Frontal cortex (tissue), 4 donors: ENCODE measurements at places on chromosomes 12 and 14. TPM values are rescaled to one million over a fixed set of nuclear protein-coding genes. Genes with fewer than 3 reads are reported as not detected.

DNA sequence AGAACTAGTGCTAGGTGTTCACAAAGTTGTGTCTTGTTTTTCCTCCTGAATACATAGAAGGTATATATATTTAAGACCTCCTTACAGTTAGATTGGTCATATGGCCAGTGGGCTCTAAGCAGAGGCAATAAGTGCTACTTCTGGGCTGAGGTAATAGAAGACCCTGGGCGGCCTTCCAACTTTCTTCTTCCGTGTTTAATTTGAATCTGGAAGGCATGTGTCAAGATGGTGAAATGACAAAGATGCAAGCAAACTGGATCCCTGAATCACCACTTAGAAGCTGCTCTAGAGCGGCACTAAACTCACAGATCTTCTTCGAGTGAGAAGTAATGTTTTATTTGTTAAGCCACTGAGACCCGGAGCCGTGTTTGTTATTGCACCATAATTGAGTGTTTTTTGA, 201.0 kb upstream of the GZMB start:
- no peak for DNase-seq

- peak; percentile 10 for DNase-seq
These were observed 1.3 kb downstream of the BBS10 start for GRCh38 chr12:76346798-76347420.

DNA sequence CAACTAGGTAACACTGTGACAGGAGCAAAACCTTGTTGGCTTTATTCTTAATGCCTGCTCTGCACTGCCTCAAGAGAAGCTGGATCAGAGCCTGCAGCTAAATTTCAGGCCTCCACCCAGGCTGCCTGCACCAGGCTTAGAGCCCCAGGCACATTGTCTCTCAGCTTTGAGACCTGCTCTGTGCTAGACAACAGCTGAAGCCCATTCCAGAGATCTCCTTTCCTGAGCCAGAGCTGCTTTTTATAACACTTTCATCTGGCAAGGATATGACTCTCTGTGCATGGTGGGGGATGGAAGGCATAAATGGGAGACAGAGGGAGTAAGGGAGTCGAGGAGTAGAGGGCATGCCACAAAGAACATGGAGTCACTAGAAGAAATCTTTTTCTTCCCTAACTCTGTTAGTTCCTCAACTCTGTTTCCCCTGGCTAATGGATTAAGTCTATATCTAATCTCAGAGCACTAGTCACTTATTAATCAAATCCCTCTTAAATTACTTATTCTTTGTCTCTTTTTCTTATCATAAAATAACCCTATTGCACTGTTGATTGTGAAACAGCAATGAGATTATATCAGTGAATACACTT, 27.1 kb upstream of the LUM start:
- DNase-seq = no peak

- no peak for DNase-seq
These were observed 91.6 kb upstream of the HIF1A start for GRCh38 chr14:61603736-61604135.

DNA sequence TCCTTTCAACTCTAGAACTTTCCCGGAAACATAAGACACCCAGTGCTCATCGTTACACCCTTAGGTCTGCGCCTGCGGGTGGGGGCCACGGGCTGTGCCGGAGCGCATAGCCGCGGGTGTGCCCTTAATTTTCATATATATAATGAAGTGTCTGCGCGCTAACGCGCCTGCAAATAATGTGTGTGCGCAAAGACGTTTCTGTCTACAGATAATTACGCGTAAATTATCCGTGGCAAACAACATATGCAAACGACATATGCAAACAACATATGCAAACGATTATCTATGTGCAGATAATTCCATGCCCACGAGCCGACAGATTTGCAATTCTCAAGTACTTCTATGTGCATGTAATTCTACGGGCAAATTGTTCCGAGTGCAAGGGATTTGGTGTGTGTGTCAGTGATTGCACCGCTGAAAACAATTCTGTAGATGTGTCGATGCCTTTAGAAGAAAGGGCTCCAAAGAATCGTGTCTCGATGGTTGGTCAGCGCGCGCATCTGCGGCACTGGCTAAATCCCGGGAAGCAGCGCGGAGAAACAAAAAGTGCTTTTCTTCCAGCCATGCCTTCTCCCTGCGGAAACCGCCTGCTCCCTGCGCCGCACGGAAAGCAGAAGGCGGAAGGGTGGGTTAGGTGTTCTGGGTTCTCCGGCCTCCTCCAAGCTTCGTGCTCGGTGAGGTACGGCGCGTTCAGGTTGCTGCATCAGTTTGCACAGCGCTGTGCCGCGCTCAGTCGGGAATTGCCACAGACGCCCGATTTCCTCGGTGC, 34.5 kb upstream of the TBX5 start:
- no peak for DNase-seq

DNA sequence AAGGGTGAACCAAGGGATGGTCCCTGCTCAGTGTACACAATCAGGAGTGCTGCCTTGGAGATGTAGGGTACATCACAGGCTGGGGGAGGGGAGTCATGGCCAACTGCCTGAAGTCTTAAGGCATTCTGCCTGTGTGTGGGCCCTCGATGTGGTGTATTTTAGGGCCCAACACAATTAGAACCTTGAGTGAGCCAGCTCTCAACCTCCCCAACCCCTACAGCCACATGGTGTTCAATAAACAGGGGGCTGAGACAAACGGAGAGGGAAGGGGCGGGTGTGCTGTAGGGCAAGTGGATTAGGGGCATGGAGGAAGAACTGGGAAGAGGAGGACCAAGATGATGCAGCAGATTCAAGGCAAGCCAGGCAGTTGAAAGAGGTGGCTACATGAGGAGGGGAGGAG, 8.6 kb upstream of the CHD4 start:
- DNase-seq = no peak

RPGRIP1 gene
- not detected for total RNA-seq

DNA sequence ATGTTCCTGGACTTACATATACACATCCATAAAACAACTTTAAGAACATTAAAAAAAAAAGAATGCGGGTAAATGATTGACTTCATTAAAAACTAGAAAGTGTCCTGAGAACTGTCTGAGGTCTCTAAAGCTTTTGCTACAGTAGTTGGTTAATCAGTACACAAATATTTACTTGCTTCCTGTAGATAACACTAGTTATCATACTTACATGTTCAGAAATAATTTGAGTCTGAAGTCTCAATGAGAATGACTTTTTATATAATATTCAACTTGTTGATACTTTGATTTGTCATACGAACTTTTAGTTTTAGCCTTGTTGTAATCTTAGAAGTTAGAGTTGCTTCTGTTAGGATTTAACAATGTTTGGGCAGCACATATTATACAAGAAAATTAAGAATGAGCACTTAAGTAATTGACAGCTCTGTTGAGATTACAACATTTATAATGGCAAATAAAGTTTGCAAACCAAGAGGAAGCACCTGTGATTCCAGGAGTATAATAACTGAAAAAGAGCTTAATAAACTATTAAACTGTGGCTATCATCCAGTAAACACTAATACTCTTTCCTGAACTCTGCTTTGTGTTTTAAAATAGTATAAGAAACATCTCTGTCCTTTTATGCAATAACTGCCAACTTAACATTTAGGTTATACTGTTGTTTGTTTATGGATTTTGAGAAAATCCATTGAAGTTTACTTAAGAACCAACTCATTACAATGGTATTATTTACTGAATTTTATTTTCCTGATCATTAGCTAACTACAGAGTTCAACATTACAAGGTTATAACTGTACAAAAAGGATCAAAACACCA, 131.7 kb downstream of the MIPOL1 start:
- no peak for DNase-seq

- no peak for DNase-seq
These were observed 75.8 kb upstream of the CEP83 start for GRCh38 chr12:94535510-94535921.

GRCh38 chr12:43099691-43100163, 452.3 kb downstream of the ADAMTS20 start:
- DNase-seq = no peak

- no peak for DNase-seq
These were observed 87.7 kb downstream of the C12orf75 start for GRCh38 chr12:105418229-105418628.

DNA sequence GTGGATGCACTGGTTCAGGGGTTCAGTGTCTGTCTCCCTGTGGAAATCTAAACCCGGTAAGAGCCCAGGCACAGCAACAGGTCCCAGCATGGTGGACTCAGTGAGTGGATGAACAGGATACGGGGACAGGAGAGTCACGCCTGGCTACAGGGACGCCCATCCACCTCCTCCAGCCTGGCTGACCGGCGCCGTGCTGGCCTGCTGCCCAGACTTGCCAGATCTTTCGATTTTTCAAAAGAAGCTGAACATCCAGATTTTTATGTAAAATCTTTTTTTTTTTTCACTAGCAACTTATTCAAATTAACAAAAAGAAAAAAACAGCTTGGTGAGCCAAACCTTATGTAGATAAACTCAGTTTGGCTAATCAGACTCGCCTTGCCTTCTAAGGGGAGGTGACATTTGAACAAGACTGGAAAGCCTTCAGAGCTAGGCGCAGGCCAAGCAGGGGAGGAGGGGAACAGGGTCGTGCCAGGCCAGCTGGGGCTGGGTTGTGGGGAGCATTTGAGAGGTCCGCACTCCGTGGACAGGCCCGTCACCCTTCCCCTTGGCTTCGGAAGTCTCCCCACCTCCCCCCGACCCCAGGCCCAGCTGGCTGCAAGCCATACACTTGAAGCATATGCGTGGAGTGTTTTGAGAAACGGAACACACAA, 87.8 kb upstream of the NCOR2 start:
- peak; percentile 62 for DNase-seq

GRCh38 chr14:95527387-95528002, 7.4 kb upstream of the GLRX5 start:
- no peak for DNase-seq

SLC35F4 gene
- 4.5 TPM for total RNA-seq

CLEC2A gene
- not detected for total RNA-seq

DNA sequence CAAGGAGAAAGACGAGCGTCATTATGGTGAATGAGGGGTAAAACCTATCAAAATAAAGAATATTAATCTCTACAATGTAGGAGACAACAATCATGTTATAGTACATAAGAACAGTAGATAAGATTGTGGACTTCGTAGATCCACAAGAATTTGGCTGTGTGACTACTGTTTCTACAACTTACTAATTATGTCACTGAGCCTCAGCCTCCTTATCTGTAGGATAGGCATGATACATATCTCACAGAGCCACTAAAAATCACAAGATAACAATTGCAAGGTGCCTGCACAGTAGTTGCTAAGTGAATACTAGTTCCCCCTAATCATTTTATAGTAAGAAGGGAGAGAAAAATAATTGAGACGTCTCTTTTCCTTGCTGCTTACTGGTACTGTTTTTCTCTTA, 78.2 kb upstream of the STAC3 start:
- no peak for DNase-seq

- peak; percentile 33 for DNase-seq
These were observed 39.8 kb downstream of the GRIN2B start for GRCh38 chr12:13941258-13942249.

DNA sequence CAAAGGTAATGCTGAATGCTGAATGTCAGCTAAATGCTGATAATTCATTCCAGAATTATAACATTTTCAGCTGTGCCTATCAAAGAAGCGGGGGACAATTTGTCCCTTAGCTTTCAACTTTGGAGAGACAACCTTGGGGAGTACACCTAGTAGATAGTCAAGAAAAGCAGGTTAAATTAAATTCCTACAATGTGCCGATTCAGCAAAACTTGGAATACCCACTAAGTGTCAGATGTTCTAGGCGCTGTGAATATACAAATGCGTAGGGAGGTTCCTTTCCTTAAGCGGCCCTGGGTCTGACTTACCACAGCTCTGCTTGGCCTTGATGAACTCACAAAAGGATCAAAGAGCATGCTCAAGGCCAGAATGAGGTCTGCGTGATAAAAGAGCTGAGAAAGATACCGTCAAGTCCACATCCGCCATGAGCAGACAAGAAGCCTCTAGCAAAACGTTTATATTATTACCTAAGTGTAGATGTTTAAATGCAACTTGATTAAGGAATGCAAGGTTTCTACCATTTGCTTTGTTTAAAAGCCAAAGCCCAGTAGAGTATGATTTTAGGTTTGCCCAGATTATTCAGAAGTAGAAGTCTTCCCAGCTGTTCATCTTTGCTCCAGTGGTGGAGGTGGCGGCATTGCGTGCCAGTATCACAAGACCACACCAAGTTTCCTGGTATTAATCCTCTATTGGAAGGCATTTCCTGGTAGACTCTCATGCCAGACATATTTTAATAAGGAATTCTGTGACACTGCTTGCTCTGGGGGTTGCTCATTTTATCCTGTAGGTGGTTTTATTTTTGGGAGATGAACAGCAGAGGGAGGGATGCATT, 368.6 kb downstream of the DPF3 start:
- DNase-seq = no peak

VRTN gene
- not detected for total RNA-seq

DNA sequence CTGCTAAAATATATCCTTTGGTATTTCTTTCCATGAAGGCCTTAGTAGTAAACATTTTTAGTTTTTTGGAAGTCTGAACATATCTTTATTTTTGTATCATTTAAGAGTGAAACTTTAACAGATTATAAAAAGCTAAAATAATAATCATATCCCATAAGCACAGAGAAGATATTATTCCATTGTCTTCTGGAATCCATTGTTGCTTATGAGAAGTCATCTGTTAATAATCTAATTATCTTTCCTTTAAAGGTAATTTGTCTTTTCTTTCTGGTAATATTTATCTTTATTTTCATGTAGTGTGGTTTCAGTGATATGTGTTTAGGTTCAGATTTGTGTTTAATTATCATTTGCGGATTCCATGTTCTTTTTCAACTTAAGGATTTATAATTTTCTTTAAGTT, 261.7 kb downstream of the MSRB3 start:
- no peak for DNase-seq

ABCC9 gene
- total RNA-seq = 13.0 TPM

SLC4A8 gene
- 25.3 TPM for total RNA-seq

CLEC7A gene
- total RNA-seq = 2.0 TPM

OAS1 gene
- 1.2 TPM for total RNA-seq

- no peak for DNase-seq
These were observed 47.0 kb downstream of the PPP1R12A start for GRCh38 chr12:79887890-79888289.

GRCh38 chr12:43669373-43669772, 89.2 kb downstream of the PUS7L start:
- DNase-seq = no peak

LPAR5 gene
- total RNA-seq = 0.41 TPM

GRCh38 chr14:70289138-70289537, 70.3 kb downstream of the COX16 start:
- DNase-seq = no peak

DNA sequence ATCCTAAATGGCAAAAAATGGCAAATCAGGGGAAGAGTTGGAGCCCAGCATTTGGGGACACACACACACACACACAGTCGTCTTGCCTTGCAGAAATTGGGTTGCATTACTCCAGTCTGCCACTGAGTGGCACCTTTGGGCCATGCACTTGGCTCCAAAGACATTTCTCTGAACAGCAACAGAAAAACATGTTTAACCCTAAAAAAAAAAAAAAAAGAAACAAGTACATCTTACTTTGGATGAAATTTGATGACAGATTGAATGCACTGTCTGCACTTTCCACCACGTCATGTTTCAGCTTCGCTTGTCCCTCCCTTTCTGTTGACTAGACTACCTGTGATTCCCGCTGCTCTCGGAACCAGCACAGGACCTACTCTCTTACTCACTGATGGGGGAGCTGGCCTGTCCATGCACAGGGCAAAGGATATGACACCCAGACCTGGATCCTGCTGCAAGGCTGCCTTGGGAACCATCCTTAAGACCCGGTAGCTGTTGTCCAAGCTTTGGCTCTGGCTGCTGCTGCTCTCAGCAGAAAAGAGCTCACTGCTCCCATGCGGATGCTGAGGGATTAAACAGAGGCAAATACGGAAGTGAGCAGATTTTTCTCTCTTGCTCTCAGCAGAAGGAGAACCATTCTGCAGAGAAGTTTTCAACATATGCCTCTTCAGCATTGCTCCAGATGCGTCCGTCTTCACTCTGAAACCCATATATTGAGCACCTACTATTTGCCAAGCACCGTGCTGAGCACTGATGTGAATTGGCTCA, 376.8 kb downstream of the DPF3 start:
- DNase-seq = peak; percentile 34

ARMH4 gene
- total RNA-seq = 54.2 TPM
